ENCODE measurements at places on chromosomes 7 and 10. TPM values are rescaled to one million over a fixed set of nuclear protein-coding genes. Genes with fewer than 3 reads are reported as not detected.

- DNase-seq = no peak
Measured at GRCh38 chr7:157643525-157643970, 306.7 kb downstream of the DNAJB6 start.

DNA sequence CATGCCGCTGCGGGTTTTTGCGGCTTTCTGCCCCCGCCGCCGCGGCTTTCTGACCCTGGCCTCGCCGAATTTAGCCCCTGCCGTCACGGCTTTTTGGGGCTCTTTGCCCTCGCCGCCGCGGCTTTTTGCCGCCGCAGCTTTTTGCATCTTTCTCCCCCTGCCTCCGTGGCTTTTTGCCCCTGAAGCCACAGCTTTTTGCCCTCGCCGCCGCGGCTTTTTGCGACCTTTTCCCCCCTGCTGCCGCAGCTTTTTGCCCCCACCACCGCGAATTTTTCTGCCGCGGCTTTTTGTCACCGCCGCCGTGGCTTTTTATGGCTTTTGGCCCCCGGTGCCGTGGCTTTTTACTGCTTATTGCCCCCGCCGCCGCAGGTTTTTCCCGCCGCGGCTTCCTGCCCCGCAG lies 636.5 kb downstream of the ZNF716 start:
- no peak for DNase-seq

DNA sequence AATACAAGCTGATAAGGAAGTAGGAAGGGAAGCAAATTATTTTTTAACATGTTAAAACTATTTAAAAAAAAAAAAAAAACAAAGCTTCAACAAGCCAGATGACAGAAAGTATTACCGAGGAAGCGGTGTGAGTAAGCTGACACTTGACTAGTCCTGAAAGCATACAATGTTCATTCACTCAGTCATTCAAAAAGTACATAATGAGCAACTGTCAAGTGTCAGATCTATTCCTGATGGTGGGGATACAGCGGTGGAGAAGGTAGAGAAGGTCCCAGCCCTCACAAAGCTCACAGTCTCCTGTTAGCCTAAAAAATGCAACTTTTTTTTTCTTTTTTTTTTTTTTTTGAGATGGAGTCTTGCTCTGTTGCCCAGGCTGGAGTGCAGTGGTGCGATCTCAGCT lies 40.0 kb downstream of the RAPGEF5 start:
- DNase-seq = no peak

DNA sequence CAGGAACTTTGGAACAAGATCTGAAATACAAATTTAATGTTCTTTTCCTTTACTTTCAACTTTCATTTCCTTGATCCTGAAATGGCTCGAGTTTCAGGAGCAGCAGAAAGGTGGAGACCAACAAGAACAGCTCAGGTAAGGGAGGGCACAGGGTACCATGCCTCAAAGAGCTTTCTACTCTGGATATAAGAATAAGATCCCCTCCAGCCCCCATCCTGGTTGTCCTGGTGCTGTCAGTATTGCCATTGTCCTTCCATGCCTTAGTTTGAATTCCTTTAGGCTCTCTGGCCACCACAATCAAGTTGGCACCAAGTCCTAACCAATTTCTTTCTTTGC lies 12.5 kb upstream of the CALU start:
- DNase-seq = no peak

GRCh38 chr10:19788075-19788686 lies 28.1 kb upstream of the PLXDC2 start:
- DNase-seq = peak; percentile 47

GRCh38 chr7:143380646-143381426 lies at the start of gene ZYX:
ZYX (plus strand) TSS chr7:143381345; CDS start chr7:143381572, 227 bp downstream.
- DNase-seq = peak; percentile 93

GRCh38 chr7:21603972-21604749 lies 61.3 kb downstream of the DNAH11 start:
- no peak for DNase-seq

GRCh38 chr10:128375171-128375570 lies 248.9 kb upstream of the MKI67 start:
- no peak for DNase-seq

- no peak for DNase-seq
Measured at GRCh38 chr7:8070451-8071180, 102.0 kb downstream of the GLCCI1 start.

DNA sequence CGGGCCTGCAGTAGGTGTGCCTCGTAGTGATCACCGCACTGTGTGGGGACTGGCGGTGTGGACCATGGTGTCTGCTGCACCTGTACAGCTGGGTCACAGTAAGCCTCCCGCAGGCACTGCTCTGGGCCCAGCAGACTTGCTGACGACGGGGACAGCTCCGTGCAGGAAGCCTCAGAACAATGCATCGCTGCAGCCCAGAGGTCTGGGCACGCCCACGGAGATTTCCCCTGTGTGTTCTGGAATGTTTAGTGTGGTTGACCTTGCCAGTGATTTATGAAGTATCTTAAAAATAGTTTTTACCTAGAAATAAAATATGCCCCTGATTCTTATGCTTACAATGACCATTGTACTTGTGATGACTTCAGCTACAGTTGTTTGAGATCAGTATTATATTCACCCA lies 59.1 kb upstream of the ZNF32 start:
- DNase-seq = peak; percentile 30

GRCh38 chr10:99808270-99808669 lies 25.8 kb downstream of the ABCC2 start:
- no peak for DNase-seq

DNA sequence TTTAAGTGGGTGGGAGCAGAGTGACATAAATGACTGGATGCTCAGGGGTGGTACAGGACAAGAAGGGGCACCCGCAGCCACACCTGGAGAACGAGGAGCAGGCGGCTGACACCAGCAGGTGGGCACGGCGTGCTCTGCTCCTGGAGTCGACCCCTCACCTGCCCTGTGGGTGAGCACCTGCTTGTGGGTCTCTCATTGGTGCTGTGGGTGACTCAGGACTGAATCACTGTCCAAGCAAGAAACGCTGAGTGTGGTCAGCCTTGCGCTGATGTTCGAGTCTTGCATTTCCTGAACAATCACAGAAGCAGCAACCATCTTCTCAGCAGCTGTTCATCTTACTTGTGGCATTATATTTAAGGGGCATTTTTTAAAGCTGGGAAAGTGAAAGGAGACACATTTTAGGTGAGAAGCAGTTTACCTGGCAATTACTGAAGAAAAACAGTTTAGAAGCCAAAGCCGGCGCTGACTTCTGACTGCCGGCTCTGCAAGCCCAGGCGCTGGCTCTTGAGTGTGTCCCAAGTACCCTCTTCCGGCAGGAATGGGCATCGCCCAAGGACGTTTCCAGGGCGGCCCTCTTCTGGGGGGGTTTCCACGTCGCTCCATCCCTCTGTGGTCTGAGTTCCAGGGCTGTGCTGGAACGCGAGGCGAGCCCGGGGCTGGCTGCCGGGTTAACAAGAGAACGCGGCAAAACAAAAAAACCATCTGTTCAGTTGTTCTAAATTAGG lies 145.2 kb upstream of the PFKP start:
- DNase-seq = peak; percentile 55

DNA sequence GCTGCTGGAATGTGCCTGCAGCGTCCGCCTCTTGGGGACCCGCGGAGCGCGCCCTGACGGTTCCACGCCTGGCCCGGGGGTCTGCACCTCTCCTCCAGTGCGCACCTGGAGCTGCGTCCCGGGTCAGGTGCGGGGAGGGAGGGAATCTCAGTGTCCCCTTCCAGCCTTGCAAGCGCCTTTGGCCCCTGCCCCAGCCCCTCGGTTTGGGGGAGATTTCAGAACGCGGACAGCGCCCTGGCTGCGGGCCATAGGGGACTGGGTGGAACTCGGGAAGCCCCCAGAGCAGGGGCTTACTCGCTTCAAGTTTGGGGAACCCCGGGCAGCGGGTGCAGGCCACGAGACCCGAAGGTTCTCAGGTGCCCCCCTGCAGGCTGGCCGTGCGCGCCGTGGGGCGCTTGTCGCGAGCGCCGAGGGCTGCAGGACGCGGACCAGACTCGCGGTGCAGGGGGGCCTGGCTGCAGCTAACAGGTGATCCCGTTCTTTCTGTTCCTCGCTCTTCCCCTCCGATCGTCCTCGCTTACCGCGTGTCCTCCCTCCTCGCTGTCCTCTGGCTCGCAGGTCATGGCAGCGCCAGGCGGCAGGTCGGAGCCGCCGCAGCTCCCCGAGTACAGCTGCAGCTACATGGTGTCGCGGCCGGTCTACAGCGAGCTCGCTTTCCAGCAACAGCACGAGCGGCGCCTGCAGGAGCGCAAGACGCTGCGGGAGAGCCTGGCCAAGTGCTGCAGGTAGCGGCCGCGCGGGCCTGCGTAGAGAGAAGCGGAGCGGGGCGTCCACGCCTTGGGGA lies 645 bp downstream of the SLC26A4 start:
- peak; percentile 35 for DNase-seq

- DNase-seq = peak; percentile 64
Measured at GRCh38 chr7:155738652-155739537, 73.4 kb downstream of the SHH start.

- no peak for DNase-seq
Measured at GRCh38 chr10:26081459-26081858, 135.1 kb upstream of the GAD2 start.

The MKX gene
- total RNA-seq = not detected

The MALSU1 gene
- total RNA-seq = 99.5 TPM

The CYP2E1 gene
- total RNA-seq = not detected

The ACHE gene
- total RNA-seq = not detected

The CXCL12 gene
- total RNA-seq = 30.3 TPM

The TCERG1L gene
- total RNA-seq = not detected

The LIPJ gene
- total RNA-seq = under 0.01 TPM

The OR9A2 gene
- total RNA-seq = not detected

The A1CF gene
- total RNA-seq = not detected

The AQP1 gene
- 70.4 TPM for total RNA-seq

The LRRC17 gene
- 54.3 TPM for total RNA-seq

The PNLIPRP2 gene
- total RNA-seq = not detected

The CPN1 gene
- not detected for total RNA-seq

The MAP3K8 gene
- total RNA-seq = 3.9 TPM

The COL17A1 gene
- 2.6 TPM for total RNA-seq
